ENCODE measurements at places on chromosomes 6 and 20.

DNA sequence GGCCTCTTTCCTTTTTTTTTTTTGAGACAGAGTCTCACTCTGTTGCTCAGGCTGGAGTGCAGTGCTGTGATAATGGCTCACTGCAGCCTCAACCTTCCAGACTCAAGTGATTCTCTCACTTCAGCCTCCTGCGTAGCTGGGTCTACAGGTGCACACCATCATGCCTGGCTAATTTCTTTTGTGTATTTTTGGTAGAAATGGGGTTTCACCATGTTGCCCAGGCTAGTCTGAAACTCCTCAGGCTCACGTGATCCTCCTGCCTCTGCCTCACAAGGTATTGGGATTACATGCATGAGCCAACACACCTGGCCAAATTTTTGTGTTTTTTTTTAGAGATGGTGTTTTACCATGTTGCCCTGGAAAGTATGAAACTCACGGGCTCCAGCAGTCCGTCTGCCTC, 29.3 kb downstream of the SRC start:
- no peak for DNase-seq

DNA sequence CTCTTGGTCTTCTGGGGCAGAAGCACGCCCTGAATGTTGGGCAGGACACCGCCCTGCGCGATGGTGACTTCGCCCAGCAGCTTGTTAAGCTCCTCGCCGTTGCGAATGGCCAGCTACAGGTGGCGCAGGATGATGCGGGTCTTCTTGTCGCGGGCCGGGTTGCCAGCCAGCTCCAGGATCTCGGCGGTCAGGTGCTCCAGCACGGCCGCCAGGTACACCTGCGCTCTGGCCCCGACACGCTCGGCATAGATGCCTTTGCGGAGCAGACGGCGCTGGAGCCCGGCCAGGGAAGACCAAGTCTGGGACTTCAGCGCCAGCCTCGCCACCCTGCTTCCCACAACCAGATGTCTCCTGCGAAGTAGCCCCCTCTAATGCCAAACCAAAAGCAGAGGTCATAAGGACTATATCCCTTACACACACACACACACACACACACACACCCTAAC, 8.0 kb upstream of the SLC17A3 start:
- DNase-seq = no peak

DNA sequence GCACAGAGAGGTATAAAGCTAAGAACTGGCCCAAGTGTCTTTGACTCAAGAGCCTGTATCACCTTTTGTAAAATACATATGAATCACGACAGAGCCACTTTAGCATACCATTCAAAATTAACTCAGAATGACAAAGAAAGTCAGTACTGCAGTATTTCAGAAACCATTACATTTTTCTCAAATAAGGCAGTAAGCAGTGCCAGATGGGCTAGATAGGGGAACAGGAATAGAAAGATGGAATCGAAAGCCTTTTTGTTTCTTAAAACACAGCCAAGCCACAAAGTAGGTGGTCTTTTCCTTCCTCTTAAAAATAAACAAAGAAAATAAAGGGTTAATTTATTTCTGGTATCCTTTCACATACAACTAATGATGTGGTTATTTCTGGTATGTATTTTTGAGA, 10.3 kb downstream of the CLDN20 start:
- DNase-seq = no peak

GRCh38 chr6:169252505-169253189, 999 bp downstream of the THBS2 start:
- no peak for DNase-seq

GRCh38 chr6:70684794-70685493, 17.3 kb downstream of the SMAP1 start:
- DNase-seq = no peak

DNA sequence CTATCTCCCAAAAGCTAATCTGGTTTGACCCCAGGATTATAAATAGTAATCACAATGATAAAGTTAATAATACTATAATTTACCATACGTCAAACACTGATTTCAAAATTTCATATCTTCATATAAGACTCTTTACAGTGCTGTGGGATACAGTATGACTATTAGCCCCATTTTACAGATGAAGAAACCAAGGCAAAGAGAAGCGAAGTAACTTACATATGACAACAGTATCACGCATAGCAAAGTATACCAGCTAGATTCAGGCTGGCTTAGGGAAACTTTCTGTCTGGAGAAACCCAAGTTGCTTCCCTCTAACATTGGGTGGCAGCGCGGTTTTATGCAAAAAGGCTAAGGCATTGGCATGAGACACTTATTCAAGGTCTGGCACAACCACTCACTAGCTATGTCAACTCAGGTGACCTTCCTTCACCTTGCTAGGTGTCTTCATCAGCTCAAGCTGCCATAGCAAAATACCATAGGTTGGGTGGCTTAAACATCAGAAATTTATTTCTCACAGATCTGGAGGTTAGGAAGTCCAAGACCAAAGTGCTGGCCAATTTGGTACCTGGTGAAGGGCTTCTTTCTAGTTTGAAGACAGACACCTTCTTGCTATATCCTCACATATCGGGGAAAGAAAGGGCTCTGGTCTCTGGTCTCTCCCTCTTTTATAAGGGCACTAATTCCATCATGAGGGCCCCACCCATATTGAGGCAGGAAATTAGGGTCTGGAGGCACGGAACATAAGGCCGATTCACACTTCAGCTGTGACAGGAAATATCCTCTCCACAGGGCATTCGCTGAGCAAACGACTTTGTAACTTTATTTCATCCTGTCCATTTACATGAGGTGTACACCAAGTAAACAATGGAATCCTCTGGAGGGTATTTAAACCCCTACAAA, 22.4 kb upstream of the UTRN start:
- no peak for DNase-seq

GRCh38 chr6:11833626-11834592, 55.3 kb upstream of the ADTRP start:
- DNase-seq = no peak

DNA sequence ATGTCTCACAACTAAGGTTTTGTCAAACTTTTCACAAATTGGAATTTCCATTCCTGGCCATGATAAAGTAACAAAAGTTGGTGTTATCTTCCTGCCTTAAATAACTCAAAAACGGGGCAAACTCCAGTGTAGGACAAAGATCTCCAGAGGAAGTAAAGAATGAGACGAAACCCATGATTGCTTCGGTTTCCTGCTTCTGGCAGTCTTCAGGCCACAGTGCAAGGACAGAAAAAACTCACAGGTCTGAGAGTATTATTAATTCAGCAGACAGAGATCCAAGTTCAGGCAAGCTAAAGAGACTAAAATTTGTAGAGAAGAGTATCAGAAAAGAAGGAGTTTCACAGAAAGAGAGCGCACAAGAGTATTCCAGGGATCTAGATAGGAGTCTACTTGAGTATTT, 64.8 kb upstream of the RCAN2 start:
- DNase-seq = no peak

All from stimulated activated CD4-positive, alpha-beta T cell treated with anti-CD3 and anti-CD28 coated beads, Interleukin-1b, Interleukin-23, amount 100 ng/mL, for 1 hour (primary cell).